Stimulated activated naive CD4-positive, alpha-beta T cell (primary cell): ENCODE measurements at places on chromosomes 2 and 18.

GRCh38 chr2:212264187-212264586, 274.4 kb downstream of the ERBB4 start:
- no peak for DNase-seq

DNA sequence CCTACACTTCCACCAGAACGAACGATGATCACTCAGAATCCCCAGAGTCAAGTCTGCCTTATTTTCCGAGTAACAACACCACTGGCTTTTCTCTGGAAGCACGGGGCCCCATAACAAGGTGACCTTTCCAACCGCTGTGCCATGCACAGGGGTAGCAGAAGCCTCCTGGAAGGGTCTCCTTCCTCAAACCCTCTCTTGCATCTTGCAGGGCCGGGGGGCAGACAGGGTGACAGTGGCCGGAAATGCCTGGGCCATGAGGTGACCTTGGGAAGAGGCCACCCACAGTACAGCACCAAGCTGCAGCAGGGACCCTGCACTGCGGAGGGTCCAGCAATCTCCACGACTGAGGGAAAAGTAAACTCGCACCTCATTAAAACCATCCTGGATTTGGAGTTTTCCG, 108.5 kb downstream of the PXDN start:
- DNase-seq: no peak

DNA sequence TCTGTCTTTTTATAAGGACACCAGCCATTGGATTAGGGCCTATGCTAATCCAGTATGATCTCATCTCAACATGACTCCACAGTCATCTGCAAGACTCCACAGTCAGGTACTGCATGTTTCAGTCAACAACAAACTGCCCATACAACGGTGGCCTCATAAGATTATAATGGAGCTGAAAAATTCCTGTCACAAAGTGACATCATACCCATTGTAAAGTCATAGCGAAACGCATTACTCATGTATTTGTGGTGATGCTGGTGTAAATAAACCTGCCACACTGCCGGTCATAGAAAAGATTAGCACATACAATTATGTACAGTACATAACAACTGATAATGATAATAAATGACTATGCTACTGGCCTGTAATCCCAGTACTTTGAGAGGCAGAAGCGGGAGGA, 102.2 kb downstream of the TEX51 start:
- DNase-seq: no peak

GRCh38 chr2:106054880-106055655, 139.0 kb downstream of the UXS1 start:
- peak; percentile 8 for DNase-seq

DNA sequence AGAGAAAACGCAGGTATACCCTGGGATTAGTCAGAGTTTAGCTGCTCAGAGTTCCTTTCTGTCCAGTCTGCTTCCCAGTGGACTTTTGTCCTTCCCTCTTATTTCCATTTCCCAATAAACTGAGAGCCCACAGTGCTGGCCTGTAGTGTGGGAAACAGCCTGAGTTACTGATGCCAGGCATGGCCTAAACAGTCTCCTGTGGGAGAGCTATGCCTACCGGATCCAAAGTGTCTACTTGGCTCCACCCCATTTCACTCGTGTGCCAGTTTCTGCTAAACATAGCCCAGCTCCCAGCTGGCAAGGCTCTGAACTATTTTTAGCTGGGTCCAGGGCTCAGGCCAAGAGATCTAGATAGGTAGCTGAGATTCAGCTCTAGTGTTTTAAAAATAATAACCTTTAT, 15.6 kb upstream of the PPP1CB start:
- no peak for DNase-seq

DNA sequence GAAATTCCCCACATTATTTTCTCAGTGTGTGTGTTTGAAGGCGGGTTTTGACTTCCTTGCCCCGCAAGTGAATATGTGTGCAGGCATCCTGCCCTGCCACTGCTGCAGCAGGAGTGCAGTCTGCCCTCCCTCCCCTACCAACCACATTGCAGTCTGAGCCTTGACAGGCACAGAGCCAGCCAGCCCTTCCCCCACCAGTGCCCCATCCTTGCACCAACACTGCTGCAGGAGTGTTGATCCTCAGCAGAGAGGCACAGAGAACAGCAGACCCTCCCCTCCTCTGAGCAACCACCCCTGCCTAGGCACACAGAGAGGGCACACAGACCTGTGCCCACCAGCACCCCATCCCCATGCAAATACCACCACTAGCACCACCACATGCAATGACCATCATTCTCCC, 683.0 kb upstream of the PKDCC start:
- no peak for DNase-seq

DNA sequence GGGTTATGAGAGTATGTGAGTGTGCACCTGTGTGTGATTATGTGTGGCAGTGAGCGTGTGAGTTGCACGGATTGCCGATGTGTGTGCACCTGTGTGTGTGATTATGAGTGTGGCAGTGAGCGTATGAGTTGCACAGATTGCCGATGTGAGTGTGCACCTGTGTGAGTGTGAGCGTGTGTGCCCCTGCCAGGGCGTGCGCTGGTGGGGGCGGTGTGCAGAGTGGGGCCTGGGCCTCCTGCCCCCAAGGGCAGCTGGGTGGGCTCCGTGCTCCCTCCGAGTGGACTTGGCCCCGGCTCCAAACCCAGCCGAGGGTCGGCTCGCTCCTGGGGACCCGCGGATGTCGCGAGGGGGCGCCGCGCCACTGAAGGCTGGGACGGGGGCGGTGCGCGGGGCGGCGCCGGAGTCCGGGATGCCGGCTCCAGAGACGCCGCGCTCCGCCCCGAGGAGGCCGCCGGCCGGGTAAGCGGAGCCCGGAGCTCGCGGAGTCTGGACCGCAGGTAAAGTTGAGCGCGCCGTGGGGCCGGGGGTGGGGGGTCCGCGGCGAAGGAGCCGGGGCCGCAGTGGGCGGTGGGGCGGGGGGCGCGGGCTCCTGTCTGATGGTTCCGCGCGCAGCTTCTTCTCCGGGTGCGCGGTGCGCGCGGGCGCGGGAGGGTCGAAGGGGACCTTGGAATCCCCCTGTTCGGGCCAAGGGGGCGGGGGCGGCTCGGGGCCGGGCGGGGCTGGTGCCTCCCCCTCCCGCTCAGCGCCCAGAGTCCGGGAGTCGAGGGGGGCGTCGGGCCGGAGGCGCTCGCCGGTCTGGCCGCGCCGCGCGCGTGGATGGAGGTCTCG, at the start of gene KCNG2:
TSS of gene KCNG2 (plus strand) at position 421 of the 828 bp plus-strand sequence. CDS start 65,730 bp downstream, outside the sequence.
- DNase-seq: no peak
